Left kidney (tissue), 8 donors: ENCODE measurements at places on chromosomes 4 and X. TPM values are rescaled to one million over a fixed set of nuclear protein-coding genes. Genes with fewer than 3 reads are reported as not detected.

DNA sequence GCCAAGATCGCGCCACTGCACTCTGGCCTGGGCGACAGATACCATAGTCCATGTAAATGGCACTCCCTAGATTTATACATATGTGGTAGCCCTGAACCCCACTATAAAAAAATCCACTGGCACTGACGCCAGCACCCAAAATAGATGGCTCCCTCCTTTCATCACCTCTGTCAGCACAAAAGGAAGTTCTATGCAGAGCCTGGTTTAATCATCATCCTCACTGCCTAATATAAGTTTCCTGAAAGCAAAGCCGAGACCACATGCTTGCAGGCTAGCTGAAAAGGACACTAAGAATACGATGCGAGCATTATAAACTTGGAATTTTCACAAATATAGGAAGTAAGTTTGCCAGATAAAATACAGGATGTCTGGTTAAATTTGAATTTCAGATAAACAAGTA is 27.5 kb upstream of the DOCK11 start:
- DNase-seq, result no peak

DNA sequence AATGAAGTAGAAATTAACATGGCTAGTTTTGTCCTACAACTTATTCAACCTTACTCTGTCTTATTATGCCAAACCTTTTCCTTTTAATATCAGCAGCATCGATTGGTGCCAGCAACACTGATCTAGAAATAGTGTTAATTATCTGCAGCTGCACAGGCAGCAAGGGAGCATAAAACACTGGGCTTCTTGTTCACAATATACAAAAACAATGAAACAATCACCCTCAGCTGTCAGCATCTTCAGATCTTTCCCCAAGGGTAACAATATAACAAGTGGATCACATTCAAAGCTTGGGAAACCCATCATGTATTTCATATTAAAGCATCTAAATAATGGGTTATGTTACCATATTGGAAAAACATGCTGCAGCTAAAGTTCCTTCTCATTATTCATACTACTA is 238.1 kb downstream of the SPOCK3 start:
- no peak for DNase-seq

DNA sequence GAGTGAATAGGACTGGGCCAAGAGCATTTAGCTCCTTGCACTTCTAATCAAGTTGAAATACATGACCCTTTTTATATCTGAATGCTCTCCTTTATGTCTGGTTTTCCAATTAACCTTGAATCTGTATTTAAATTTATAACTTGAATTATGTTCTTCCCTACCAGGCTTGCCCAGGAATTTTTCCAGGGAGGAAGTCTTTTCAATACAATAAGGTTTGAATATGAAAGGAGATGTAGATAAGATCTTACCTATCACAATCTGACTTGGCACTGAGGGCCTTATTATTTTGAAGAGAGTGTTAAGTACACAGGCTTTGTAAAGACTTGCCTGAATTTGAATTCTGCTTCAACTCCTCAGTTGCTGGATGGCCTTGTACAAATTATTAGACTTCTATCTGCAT is 555.7 kb downstream of the PCDH7 start:
- DNase-seq, result no peak

- no peak for DNase-seq
Measured at GRCh38 chrX:54074826-54075225, 30.6 kb upstream of the PHF8 start.

DNA sequence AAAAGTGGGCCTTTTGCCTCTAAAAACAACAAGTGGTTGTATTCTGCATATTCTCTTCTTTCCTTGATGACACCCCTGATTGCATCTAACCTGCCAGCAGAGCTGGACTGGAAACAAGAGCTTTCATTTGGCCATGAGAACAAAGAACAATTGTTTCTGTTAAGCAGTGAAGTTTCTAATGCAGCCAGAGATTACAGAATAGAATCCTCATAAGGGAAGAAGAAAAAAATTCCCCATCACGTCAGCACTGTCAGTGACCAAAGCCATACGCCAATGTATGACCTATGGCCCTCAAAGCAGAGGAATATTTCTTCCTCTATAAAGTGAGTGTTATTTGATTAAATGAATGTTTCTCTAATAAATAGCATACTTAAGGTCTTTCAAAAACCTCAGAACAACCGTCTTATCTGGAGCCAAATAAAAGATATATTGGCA is 529.1 kb upstream of the INTU start:
- DNase-seq, result no peak

DNA sequence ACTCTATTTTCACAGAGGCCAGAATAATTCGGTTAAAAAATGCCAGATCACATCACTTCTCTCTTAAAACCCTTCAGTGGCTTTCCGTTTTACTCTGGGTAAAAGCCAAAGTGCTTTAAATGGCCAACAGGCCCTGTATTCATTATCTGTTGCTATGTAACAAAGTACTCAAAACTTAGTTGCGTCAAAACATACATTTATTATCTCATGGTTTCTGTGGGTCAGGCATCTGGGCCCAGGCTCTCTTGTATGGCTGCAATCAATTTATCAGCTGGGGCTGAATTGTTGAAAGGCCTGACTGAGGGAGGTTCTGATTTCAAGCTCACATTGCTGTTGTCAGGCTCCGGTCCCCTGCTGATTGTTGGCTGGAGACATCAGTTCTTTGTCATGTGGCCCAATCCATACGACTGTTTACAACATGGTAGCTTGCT is 72.7 kb upstream of the H2AZ1 start:
- DNase-seq, result no peak

GRCh38 chrX:50700921-50701320 is 113.1 kb downstream of the SHROOM4 start:
- DNase-seq, result no peak

DNA sequence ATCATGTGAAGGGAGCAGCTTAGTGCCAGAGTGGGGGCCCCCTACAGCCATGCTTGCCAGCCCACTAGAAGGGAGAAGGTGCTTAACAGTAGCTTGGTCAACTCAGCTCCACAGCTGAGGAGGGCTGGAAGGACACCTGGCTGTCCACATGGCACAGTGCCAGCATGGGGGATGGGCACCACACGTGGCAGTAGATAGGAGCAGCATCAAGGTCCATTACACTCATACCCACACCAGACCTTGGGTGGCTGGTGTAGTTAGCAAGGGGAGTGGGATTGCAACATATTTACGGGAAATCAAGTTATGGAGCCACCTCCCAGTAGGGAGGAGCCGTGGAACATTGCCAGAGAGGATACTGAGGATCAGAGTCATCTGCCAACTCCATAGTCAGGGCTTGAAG is 37.9 kb upstream of the SLC4A4 start:
- DNase-seq, result no peak

- no peak for DNase-seq
Measured at GRCh38 chr4:57042711-57043169, 64.0 kb downstream of the POLR2B start.

- no peak for DNase-seq
Measured at GRCh38 chr4:113646442-113646822, 115.1 kb downstream of the CAMK2D start.

P2RY10 gene
- polyA plus RNA-seq, result 0.15 TPM

RAB41 gene
- polyA plus RNA-seq, result 1.6 TPM

IL2RG gene
- 0.93 TPM for polyA plus RNA-seq
